T-helper 1 cell (primary cell): ENCODE measurements at places on chromosomes 3 and 15.

DNA sequence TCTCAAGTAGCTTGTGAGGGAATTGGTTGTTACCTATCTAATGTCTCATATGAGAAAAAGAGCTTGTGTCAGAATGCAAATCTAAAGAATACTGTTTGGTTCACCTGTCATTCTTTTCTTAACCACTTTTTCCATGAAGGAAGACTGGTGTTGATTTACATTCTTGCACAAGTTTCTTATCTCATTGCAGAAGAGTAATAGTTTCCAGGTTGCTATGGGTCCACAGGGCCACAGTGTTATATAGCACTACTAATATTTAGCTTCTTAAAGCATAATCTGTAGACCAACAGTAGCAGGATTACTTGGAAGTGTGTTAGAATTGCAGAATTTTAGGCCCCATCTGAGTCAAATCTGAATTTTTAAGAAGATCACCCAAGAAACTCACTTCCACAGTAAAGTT, 697.5 kb downstream of the GBE1 start:
- no peak for DNase-seq

GRCh38 chr3:197847866-197848401, 56.9 kb downstream of the LRCH3 start:
- DNase-seq: no peak

GRCh38 chr3:191254098-191254873, 55.2 kb downstream of the OSTN start:
- no peak for DNase-seq

DNA sequence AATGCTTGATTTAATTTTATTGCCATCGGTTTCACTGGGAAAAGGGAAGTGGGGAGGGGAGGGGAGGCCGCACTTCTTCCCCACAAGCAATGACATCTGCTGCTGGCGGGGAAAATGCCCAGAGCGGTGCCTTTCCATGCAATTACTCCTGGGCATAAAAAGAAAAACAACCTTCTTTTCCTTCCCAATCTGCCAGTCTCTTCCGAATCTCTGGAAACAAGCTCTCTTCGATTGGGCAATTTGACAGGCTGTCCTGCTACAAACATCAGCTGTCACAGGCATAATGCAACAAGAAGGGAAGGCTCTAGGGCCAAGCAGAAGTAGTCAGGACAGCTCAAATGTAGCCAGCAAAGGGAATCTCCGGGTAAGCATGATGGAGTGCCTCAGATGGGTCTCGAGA, 93.4 kb upstream of the STRIT1 start:
- no peak for DNase-seq

DNA sequence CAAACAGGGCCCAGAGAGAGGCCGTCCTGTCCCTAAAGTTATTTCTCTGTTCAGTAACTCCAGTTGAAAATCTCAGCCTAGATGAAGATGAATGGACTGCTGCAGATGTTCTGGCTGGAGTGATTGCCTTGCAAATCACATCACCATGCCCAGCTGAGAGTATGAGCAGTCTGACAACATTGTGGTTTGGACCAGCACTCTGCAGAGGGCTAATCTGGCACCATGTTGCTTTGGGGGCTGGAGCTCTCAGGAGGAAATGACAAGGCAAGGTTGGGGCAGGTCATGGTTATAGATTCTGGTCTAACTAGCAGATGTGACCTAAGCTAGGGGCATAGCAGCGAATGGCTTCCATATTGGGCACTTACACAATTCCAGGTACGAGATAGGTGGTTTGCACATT, 314.2 kb downstream of the CLSTN2 start:
- DNase-seq: no peak

DNA sequence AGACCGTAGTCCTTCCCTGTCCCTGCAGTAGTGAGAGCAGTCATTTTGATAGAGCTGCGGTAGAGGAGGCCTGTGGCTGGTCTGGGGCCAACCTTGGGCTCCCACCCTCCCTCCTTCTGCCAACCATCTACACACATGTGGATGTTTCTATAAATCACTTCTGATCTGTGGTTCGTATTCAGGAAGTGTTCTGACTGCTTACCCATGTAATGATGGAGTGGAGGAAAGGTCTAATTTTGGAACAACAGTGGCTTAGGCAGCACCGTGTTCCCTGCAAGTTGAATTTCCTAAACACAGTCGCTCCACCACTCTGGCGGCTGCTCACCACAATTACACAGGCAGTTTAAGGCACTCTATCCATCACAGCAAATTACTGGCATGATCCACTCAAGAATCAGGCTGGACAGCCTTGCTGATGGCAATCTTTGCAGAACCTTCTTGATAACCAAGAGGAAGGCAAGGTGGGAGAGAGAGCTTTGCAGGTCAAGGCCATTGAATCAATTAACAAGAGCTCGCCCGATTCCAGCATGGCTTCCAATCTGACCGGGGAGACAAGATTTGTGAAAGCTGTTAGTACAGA, 104.7 kb upstream of the VEPH1 start:
- DNase-seq: no peak

GRCh38 chr3:170634663-170635384, 48.9 kb upstream of the SLC7A14 start:
- DNase-seq: no peak

DNA sequence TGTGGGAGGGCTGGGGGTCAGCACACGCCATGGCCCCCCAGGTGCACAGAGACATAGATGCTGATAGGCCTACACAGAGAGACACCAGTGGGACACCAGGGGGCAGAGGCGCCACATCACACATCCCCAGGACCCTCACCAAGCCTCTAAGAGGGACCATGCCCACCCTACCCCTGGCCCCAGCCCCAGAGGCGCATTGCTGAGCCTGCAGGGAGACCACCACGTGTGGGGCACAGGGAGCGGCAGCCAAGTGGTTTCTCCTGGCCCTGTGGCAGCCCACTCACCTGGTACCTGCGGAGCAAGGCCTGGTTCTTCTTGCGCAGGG, 1.2 kb downstream of the CCDC9B start:
- no peak for DNase-seq

DNA sequence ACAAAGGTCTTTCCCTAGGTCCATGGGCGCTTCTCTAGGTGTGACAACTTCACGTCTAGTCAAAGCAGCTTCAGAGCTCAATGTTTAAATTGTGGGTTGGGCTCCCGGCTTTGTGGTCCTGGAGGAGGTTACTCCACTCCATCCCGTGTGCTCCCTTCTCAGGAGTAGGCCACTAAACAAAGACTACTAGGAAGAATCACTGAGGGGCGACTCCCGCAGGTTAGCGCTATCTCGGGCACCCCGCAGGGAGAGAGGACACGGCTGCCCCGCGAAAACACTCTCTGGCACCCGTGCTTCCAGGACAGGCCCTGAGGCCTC, 500 bp downstream of the PARP6 start:
- DNase-seq: peak; percentile 18

DNA sequence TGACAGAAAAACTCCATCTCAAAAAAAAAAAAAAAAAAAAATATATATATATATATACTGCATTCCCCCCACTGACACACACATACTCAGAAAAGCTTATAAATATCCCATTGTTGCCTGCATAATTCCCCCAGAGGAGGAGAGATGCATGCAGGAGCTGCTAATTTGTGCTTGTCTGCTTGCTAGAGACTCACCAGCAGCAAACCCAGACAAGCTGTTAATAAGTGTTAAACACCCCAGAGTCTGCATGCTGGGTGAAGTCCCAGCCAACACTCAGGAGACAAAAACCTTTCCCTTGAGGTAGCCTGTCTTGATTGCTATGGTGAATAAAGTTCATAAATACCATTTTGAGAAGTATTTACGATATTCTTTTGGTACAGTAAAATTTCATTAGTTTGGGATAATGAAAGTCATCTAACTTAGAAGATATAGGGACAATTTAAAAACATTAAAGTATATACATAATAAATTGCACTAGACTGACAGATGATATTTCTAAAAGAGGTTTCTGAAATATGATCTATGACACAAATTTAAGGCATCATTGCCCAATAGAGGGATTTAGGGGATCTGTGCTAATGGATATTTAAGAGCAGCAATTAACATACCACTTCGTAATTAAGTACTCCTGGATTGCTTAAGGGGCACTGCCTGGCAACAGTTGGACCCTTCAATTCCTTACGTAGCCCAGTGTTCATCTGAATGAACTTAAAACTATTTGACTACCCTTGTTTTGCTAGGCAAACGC, 400.0 kb upstream of the C2CD4B start:
- DNase-seq: no peak

- DNase-seq: no peak
These were observed 66.8 kb downstream of the CMSS1 start for GRCh38 chr3:99884484-99884883.

DNA sequence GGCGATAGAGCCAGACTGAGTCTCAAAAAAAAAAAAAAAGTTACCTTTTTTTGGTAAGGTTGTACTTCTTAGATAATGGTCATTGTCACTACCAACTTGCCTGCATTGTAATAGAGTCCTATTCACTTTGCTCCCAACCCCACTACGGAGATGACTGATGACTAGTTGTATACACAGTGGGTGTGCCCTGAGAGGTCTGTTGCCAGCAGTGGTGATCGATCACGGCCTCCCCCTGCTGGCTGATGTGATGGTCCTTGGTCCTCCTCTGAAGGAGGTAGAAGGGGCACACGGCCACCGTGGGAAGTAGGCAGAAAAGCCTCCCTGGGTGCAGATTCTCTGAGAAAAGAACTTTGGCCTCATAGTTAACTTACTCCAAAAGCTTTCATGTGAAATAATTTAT, 10.7 kb downstream of the GCNT3 start:
- no peak for DNase-seq

DNA sequence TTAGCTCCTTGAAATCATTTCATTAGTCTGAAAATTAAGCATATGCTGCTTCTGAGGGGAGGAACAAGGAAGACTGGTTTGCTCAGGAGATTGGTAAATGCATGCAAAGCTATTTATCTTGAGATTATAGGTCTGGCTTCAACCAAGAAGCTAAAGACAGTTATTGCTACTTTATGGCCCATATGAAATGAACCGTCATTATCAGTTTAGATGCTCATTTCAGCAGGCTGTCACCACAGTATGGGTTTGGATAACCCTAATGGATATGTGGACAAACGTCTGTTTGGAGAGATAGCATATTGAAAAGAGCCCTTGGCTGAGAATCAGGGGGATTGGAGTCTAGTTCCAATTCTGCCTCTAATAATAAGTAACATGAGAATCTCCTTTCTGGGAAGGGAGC, 922.6 kb downstream of the TUSC7 start:
- DNase-seq: no peak

GRCh38 chr15:45391746-45392583, 13.6 kb upstream of the GATM start:
- peak; percentile 18 for DNase-seq

- DNase-seq: no peak
These were observed 779 bp upstream of the CTNNB1 start for GRCh38 chr3:41198526-41198925.

- DNase-seq: no peak
These were observed 7.2 kb upstream of the ELP6 start for GRCh38 chr3:47520756-47521155.

DNA sequence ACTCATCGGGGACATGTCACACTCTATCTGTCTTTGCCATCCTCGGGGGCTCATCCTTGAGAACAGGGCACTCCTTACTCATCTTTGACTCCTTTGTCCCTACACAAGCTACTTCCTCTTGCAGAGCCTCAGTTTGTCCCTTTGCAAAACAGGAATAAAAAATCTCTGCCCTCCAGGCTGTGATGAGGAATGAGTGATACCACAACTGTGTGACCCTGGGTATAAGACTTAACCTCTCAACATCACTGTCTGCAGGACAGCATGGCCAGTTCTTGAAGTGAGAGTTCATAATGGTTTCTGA, 48.5 kb downstream of the IQSEC1 start:
- no peak for DNase-seq

DNA sequence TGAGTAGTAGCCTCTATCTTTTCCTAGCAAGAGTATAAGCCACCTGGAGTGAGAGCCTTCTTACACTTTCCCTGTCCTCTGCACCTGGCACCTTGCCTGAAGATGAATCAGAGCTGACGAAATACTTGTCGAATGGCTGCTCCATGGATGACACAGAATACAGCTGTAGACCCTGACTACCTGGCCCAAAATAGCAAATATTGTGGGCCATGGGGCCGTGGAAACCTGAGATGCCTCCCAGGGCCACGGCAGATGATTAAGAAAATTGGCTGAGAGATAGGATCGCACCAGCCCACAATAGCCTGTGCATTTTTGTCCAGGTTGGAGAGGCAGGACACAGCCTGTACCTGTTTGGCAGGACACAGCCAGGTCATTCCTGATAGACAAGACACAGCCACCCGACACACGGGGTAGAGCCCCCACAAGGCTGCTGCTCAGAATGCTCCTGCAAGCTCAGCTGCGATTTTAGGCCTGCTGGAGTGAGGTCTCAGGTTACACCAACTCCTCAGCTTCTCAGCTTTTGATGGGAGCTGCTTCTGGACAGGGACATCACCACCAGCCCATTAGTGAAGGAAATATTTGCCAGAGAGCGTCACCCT, 22.9 kb upstream of the TPM1 start:
- DNase-seq: no peak

- DNase-seq: no peak
These were observed 52.5 kb downstream of the CPN2 start for GRCh38 chr3:194298331-194299227.

DNA sequence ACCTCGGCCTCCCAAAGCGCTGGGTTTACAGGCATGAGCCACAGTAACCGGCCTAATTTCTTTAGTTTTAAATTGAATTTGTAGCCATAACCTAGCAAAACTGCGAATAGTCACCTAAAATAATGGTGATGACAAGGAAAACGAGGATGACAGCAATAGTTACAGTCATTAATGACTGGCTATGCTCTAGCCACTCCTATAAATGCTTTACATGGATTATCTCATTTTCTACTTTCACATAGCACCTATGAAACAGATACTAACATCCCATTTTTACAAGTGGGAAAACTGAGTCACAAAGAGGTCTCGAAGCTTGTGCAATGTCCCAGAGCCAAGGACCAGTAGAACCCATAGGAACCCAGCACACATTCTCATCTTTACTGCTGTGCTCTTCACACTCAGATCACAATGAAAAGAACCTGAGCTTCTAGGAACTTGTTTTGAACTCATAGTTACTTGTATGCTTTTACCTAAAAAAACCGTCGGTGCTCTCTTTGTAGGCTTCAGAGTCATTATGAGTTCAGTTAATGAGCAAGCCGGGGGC, 39.4 kb downstream of the FBXL22 start:
- DNase-seq: no peak
